ENCODE measurements at places on chromosomes 5 and 9. TPM values are rescaled to one million over a fixed set of nuclear protein-coding genes. Genes with fewer than 3 reads are reported as not detected.

DNA sequence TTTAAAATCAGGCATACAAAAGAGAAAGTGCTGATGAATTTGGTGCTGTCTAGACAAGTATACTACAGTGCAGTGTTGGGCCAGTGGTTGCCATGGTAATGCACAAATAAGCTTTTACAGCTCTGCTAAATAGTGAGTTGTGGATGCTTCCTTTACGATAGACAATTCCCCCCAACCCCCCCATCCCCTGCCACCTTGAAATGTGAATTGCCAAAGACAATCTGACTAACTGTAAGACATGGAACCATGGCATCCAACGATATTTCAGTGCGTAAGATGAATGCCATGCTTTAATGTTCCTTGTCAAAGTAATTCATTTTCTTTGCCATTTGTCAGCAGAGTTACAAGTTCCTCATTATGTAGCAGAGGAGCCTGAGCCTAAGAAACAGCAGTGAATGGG is 91.5 kb upstream of the NREP start:
- DNase-seq, result no peak

PCDHA10 gene
- 0.91 TPM for polyA plus RNA-seq

DNA sequence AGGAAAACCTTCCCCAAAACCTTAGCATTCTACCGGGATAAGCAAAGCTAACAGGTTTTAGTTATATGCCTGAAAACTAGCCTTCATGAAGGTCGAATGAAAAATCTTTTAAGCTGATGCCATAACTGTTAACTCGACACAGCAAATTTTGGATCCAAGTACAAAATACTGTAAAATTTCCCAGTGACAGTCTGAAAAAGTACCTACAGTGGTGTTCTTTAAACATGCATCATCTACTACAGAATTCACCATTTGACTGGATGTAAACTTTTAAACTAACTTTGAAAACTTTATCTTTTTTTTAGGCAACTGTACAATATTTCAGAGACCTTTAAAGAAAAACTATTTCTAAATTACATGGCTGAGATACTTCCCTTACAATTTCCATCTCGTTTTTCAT is 791 bp downstream of the RAPGEF6 start:
- DNase-seq, result no peak

DNA sequence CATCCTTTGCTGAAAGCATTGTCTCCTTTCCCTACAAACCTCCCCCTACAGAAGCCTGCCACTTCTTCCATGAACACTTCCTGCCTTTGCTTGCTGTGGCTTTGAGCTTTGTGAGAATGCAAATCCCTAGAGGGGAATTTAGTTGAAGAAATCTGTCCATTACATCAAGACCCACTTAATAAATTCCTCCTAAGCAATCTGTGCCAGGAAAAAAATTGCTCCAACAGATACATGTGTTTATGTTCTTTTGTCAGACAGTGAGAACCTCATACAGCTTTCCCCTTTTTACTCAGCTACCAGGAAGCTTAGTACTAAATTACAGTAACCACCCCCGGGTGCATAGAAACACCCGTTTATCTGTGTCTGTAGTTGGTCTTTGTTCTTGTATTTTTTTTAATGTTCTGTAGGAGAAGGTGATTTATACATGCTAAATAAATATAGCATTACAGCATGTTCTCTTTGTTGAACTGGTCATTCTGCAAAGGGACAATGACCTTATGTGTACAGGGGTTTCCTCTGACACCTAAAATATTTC is 43.9 kb downstream of the SH3TC2 start:
- no peak for DNase-seq

DNA sequence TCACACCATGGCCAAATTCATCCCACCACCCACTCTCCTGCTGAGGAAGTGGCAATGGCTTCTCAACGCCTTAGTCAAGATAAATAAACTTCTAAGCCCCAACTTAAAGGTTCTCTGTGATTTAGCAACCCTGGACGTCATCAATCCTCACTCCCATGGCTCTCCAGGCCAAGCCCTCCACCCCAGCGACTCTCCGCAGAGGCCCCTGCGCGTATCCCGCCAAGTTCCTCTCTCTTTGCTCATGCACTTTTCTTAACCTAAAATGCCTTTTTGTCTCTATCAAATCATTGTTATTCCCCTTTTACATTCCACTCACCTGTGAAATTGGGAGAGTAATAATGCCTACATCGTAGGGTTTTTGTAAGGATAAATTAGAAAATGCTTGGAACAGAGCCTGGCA is 88.6 kb downstream of the NRG2 start:
- no peak for DNase-seq

- DNase-seq, result no peak
Observed at GRCh38 chr5:180970875-180971274, 17.8 kb upstream of the BTNL3 start.

- no peak for DNase-seq
Observed at GRCh38 chr5:16492398-16493140, 27.0 kb upstream of the ZNF622 start.

GRCh38 chr5:77957-78804 is 13.8 kb upstream of the PLEKHG4B start:
- no peak for DNase-seq

DNA sequence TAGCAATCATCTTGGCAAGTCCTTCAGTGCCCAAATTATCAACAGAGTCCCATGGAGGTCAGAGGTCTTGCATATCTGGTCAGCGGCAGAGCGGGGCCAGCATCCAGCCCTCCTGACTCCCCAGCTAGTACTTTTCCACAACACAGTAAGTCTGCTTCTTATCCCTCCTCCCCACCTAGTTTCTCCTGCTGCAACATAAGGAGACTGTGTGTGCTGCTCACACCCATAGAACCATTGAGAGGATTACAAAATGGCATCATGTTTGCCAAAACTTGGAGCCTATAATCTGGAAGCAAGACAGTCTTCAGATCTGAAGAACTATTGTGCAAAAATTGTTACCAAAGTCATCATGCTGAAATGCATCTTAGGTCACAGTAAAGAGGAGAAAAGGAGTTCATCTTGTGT is 125.8 kb upstream of the ZNF366 start:
- DNase-seq, result no peak

GRM6 gene
- 0.69 TPM for polyA plus RNA-seq

DNA sequence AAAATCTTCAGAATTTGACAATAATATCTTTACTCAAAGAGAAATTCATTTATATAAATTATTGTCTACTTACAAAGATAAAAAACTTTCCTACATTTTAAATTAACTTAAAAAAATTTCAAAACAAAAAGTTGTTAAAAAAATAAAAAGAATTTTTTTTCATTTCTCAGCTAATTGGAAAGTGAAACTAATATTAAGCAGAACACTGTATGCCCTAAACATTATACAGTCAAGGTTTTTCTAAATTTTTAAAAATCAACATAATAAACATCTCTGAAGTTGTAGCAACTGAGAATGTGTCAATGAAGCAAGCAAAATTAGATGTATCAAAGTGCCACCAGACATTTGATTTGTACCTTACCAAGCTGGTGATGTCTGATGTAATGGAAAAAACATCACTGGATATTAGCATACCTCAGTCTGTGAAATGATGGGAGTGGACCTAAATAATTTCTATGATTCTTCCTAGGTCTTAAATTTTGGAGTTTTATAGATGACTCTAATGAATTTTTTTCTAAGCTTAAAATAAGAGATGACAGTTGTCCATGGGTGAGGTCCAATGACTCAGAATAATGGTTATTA is 290.1 kb downstream of the ADAMTS6 start:
- no peak for DNase-seq

DNA sequence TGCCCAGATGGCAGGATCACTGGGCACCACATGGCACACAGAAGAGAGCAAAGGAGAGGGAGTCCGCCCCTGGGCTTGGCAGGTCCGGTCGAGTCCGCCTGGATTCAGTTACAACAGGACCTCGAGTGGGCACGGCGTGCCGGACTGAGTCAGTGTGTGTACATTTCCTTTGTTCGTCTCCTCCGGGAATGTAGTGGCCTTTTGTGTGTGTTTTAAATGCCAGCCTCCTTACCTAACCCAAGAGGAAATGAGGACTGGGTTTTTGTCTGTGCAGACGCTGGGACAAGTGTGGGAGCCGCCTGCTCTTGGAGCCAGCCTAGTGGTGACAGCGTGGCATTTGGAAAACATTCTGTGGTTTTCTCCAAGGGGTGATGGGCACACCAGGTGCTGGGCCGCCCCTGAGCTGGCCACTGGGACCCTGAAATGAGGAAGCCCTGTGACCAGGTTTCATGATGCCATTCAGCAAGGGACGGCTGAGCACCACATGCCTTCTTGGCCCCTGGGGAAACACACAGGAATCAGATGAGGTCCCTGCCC is 9.6 kb downstream of the NEK6 start:
- DNase-seq, result no peak

SLC34A3 gene
- 11.6 TPM for polyA plus RNA-seq

FIBCD1 gene
- polyA plus RNA-seq, result 0.54 TPM

- no peak for DNase-seq
Observed at GRCh38 chr9:97906236-97906831, 16.0 kb downstream of the TRMO start.

DNA sequence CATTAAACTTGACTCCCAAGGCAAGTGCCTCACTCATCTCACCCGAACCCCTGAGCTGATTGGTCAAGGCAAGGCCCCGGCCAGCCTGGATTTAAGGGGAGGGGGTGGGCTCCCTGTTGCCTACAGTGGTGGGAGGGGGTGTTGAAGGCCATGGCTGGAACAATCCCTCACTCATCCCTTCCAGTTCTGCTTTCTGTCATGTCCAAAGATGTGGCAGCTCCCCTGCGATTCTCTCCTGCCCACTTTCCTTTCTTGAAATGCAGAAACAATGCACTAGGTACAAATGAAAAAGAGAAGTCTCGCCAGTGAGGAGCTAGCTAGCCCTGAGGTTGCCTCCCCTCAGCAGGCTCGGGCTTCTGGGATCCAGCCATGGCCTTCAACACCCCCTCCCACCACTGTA is 240.9 kb downstream of the SYK start:
- DNase-seq, result no peak

DNA sequence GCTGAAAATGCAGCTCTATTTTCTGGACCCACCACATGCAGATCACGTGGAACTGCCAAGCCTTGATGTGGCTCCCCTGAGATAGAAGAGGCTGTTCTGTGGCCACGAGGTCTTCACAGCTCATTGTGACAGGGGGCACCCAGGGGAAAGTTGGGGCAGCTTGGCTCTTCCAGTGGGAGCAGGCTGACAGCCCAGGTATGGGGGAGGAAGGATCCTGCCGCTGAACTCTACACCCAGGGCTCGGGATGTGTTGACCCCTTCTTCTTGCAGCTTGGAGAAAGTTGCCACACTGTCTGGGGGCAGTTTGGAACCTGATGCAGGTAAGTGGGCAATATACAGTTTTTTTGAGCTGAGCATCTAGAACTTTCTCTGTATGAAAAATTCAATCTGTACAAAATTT is 133.6 kb upstream of the PITX1 start:
- no peak for DNase-seq

- DNase-seq, result no peak
Observed at GRCh38 chr5:40397976-40398375, 281.7 kb upstream of the PTGER4 start.

DNA sequence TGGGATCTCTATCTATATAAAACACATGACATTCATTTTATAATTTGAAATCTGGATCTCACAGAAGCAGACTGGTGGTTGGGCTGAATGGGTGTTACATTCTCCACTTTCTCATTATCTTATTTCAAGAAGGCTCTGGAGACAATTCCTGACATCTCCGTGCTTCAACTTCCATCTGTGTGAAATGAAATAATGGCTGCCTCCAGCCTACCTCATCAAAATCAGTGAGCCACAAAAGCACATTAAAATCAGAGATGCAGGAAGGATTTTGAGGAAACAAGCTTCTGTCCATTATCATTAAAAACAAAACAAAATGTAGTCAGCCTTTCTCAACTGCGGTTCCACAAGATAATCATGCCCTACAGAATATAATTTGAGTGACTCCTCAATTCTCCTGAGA is 958.3 kb upstream of the DMAC1 start:
- no peak for DNase-seq

DNA sequence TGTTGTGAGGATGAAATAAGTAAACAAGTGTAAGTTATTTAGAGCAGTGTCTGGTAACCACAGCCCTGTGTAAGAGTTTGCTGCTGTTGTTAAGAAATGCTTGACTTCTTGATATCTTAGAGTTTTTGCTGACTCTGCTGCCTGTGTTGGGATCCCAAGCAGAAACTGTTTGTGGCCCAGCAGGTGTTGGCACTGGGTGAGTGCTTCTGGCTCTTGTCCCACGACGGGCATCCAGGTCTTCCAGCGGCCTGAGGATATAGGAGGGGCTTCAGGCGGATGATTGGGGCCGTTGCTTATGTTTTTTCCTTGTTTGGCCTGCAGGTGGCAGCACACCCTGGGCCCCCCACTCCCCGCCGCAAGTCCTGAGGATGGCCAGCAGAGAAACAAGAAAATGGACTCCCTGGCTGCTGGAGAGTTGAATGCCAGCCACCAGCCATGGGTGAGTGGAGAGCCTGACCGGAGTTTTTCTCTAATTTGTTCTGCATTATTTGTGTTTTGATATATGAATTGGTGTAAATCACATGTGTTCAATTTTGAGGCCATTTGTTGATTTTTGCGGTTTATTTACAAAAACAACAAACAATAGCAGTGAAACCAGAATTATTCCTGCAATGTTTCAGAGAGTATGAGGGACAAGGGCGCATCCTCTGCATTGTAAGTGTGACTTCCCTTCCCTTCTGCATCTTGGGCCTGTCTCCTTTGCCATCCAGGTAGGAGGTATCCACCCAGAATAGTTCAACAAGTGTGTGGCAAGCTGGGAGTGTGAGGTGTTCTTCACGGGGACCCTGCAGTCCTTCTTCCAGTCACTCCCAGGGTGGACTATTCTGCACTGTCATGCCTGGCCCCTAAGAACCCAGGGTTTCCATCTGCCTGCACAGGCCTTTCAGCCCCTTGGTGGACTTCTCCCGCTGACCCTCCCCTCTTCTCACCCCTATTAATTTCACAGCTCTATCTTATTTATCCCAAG is 50.3 kb downstream of the SLC22A5 start:
- DNase-seq, result no peak

SLC6A19 gene
- polyA plus RNA-seq, result 56.1 TPM

LCN9 gene
- not detected for polyA plus RNA-seq

EXOSC3 gene
- 45.0 TPM for polyA plus RNA-seq

PDE6A gene
- 0.14 TPM for polyA plus RNA-seq

DNA sequence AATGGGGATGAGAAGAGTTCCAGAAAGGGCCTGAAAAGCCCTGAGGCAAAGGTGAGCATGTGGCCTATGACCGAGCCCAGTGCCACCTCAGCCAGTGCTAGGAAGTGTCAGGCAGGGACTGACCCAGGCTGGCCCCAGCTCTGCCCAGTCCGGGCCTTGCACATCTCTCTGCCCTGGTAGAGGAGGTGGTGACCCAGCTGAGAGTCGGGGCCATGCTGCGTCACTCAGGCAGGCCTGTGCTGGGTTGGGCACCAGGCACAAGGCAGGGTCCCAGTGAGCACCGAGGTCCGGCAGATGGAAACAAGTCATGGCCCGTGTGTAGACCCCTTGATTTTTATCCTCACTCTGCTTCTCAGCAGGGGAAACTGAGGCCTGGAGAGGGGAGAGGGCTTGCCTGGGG is 729 bp downstream of the CDHR2 start:
- no peak for DNase-seq

Measured in renal cortex interstitium (tissue), 15 donors.